ENCODE measurements at places on chromosomes 6 and 20. TPM values are rescaled to one million over a fixed set of nuclear protein-coding genes. Genes with fewer than 3 reads are reported as not detected.

The WFDC10B gene
- total RNA-seq, result not detected

The COL12A1 gene
- 29.8 TPM for total RNA-seq

The MCCD1 gene
- not detected for total RNA-seq

The BEND3 gene
- 3.2 TPM for total RNA-seq

The RIMS1 gene
- 0.35 TPM for total RNA-seq

The MACROD2 gene
- total RNA-seq, result not detected

The DCBLD1 gene
- 28.8 TPM for total RNA-seq

The SYNDIG1 gene
- total RNA-seq, result not detected

The TGM6 gene
- not detected for total RNA-seq

The BTN1A1 gene
- total RNA-seq, result not detected

The SIRPA gene
- 31.1 TPM for total RNA-seq

The UBE3D gene
- 3.0 TPM for total RNA-seq

The SLC22A16 gene
- total RNA-seq, result not detected

The FNDC1 gene
- total RNA-seq, result not detected

The OTOR gene
- not detected for total RNA-seq

The TNF gene
- 0.23 TPM for total RNA-seq

The CCDC170 gene
- 0.07 TPM for total RNA-seq

The MYMX gene
- total RNA-seq, result not detected

The TMC2 gene
- not detected for total RNA-seq

The PKIG gene
- total RNA-seq, result 17.8 TPM

The WFDC12 gene
- not detected for total RNA-seq

The GINS1 gene
- total RNA-seq, result 15.2 TPM

The EDN3 gene
- not detected for total RNA-seq

The CDH26 gene
- total RNA-seq, result 2.0 TPM

The HTR1B gene
- 0.70 TPM for total RNA-seq

The OR2B6 gene
- total RNA-seq, result not detected

The SEL1L2 gene
- not detected for total RNA-seq

The CNKSR3 gene
- 3.2 TPM for total RNA-seq

The C6orf58 gene
- total RNA-seq, result not detected

The PLG gene
- total RNA-seq, result not detected

Measured in airway epithelial cell (primary cell).